ENCODE measurements at places on chromosomes 5 and 9.

GRCh38 chr9:7028591-7028990 lies 270.8 kb downstream of the KDM4C start:
- DNase-seq: no peak

- no peak for DNase-seq
Measured at GRCh38 chr9:134886413-134886913, 5.9 kb downstream of the FCN2 start.

DNA sequence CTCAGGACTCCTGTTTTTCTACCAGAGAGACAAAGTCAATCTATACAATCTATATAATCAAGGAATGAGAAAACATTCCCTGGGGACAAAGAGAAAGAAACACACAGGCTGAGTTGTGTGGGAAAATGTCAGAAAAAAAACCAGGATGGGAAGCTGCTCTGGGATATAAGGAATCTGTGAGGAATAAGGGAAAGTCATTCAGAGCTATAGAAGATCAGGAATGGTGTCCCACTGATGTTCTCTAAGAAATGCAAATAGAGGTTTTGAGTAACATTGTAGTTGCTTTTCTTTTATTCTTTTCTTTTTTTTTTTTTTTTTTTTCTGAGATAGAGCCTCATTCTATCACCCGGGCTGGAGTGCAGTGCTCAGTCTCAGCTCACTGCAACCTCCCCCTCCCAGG lies 605.9 kb upstream of the KLF4 start:
- no peak for DNase-seq

GRCh38 chr5:158142156-158142555 lies 283.2 kb upstream of the CLINT1 start:
- DNase-seq: no peak

DNA sequence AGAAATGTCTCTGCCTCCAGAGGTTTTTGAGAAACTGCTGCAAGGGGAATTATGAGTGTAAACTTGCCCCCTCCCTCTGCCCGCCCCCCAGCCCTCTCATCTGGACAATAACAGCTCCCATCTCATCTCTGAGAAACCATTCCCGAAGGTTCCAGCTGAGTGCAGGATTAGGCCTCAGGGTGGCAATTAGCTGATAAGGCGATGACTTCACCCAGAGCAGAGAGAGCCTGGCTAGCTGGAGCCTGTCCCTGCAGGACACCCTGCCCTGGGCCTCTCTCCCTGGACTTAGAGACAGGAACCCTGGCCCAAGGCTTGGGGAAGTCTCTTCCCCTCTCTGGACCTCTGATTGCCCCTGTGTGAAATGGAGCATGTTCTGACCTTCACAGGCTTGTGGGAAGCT lies 45.7 kb upstream of the HAND1 start:
- no peak for DNase-seq

DNA sequence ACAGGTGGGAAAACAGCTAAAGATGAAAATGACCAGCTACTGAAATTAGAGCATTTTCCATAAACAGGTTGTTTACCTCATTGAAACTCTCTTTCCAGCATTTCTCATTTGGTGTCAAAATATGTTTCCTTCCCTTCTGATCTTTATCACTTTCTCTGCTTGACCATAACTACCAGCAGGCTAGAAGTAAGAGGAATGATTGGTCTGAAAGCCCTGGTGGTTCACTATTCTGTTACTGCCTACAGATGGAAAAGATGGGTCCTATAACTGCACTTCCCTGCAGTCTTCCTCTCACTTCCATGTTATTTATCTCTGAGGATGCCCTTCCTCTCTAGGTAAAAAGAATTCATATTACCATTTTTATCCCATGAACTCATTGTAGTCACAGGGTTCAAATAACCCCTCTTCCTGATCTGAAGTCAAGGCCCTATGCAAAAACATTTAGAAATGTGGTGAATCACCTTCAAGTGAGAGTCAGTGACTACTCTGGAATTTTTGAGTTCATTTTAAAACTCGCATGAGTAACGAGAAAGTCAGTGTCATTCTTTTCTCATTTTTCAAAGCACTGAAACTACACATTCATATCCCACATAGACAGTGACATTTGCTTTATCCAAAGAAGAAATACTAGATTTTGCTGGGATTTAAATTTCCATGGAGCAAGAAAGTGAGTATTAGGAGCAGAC lies 51.7 kb downstream of the ZNF474 start:
- DNase-seq: no peak

DNA sequence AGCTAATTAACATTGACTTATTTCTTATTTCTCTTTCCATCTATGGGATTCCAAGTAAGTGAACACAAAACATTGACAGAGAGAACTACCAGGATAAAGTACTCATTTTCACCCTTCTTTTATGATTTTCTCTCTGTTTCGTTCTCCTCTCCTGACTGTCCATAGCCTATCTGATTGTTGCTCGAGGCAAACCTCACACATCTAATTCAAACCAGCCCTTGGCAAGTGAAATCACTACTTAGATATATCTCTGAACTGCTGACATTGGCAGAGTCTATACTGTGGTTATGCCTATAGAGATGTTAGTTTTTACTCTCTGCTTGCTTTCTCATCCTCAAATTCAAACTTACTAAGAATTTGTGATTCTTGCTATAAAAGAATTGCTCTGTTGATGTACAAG lies 248.8 kb downstream of the ISL1 start:
- no peak for DNase-seq
